Heart right ventricle (tissue), 16 donors: ENCODE measurements at places on chromosomes 5 and 9.

DNA sequence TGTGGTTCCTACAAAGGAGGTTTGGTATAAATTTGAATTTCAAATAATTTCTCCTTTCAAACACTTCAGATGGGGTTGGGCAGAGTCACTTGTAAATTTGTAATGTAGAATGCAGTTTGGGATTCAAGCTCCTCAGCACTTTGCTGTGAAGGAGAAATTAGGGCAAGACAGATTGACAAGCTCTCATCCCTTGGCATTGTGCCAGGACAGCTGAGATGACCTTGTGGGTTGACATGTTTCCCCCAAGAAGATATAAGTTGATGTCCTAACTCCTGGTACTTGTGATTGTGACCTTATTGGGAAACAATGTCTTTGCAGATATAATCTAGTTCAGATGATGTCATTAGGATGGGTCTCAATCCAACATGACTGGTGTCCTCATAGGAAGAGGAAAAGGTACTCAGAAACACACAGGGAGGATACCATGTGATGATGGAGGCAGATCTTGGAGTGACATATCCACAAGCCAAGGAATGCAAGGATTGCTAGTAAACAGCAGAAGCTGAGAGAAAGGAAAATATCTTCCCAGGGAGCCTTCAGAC lies 408.3 kb downstream of the MED10 start:
- no peaks in the 10 kb centered on the region for H3K4me1 ChIP-seq
- no peaks in the 10 kb centered on the region for H3K36me3 ChIP-seq
- H3K4me3 ChIP-seq = no peak overlapping the region
- no peak for DNase-seq
- no peaks in the 10 kb centered on the region for H3K27me3 ChIP-seq

DNA sequence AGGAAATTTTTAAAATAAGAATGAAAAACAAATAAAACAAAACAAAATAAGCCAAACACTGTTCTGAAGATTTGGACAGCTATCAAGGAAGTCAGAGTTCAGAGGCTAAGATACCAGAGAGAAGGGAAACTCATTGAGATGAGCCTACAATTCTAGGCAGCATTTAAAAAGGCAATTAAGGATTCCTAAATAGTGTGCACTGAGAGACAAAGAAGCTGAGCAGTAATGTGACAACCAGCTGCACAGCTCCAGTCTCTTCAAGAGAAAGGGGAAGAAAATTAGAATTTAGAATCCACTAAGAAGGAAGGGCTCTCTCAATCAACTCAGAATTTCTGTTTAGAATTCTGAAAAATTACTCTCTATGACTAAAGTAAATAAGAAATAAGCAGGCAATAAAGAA lies 246.7 kb upstream of the COX7C start:
- H3K36me3 ChIP-seq = no peaks in the 10 kb centered on the region
- no peaks in the 10 kb centered on the region for H3K27me3 ChIP-seq
- DNase-seq = no peak

DNA sequence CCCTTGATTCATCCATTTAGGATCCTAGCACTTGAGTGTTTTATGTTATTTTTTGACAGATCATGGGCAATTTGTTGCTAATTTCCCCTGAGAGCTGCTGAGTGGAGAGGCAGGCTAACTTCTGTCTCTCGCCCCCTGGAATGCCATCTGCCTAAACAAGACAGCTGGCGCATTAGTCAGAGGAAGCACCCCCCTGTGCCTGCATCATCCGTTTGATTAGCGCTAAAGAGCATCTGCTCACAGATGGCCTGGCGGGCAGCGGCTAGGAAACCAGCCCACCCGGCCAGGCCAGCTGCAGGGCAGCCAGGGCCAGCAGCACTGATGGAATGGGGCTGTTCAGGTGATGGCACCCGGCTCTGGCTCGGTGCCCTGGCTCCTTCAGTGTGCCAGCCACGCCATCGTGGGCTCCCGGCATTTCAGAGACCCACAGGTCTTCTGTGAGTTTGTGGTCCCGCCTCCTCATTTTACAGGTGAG lies 22.9 kb upstream of the ASS1 start:
- H3K27ac ChIP-seq = no peak overlapping the region
- H3K4me1 ChIP-seq = peaks cover 22% of the 10 kb centered on the region
- DNase-seq = no peak

GRCh38 chr9:98108531-98109031 lies 10.4 kb downstream of the TRIM14 start:
- H3K27ac ChIP-seq = no peak overlapping the region
- DNase-seq = no peak
- H3K4me3 ChIP-seq = no peak overlapping the region
- H3K4me1 ChIP-seq = no peaks in the 10 kb centered on the region
- no peaks in the 10 kb centered on the region for H3K27me3 ChIP-seq
- no peaks in the 10 kb centered on the region for H3K36me3 ChIP-seq
